ENCODE measurements at places on chromosomes 5 and 9.

DNA sequence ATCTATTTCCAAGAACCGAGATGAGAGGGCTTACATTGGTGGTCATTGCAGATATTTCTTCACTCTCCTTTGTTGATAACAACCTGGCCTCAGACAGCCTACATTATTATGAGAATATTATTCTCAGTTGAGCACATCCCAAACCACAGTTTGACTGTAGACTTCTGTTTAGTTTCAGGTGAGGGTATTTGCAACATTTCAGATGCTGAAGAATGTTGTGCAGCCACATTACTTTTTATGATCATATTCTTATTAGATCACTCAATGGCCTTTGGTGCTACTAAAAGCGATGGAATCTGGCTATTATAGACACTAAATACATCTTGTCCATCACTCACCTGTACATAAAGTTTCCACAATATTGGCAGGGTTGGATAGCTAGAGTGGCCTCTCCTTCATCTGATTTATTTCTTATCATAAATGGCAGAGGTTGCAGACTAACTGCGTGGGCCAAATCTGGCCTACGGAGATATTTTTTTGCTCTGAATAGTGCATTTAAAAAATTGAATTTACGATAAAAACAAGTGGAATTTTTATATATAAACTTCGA lies 26.2 kb upstream of the RICTOR start:
- no peak overlapping the region for H3K27ac ChIP-seq

- H3K27me3 ChIP-seq, result no peaks in the 10 kb centered on the region
- no peak for DNase-seq
- H3K36me3 ChIP-seq, result no peaks in the 10 kb centered on the region
- H3K27ac ChIP-seq, result no peak overlapping the region
Measured at GRCh38 chr5:117859176-117859575, 1129.2 kb downstream of the DTWD2 start.

- H3K4me1 ChIP-seq, result no peaks in the 10 kb centered on the region
- no peak overlapping the region for H3K27ac ChIP-seq
- no peaks in the 10 kb centered on the region for H3K27me3 ChIP-seq
- no peak for DNase-seq
- no peaks in the 10 kb centered on the region for H3K36me3 ChIP-seq
Measured at GRCh38 chr9:125434986-125435775, 173.6 kb downstream of the GAPVD1 start.

DNA sequence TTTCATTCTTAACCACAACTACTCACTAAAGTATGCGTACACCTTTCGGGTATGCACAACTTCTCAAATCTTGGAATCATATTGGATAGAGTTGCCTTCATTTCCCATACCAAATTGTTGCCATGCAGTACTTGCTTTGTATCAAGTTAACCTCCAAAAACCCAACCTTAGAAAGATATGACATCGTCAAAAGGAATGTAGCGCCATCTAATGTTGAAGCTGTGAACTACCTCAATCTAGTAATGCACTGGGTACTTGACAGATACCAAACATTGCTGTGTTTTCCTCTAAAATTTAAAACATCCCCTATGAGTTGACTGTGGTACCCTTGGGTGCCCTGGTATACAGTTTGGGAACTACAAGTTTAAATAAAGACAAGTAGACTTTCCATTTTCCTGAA lies 318.4 kb downstream of the ARL15 start:
- peaks cover 17% of the 10 kb centered on the region for H3K4me1 ChIP-seq
- DNase-seq, result no peak
- H3K27ac ChIP-seq, result no peak overlapping the region
- H3K4me3 ChIP-seq, result no peak overlapping the region
- no peaks in the 10 kb centered on the region for H3K27me3 ChIP-seq

GRCh38 chr5:72308853-72309191 lies 11.2 kb downstream of the MRPS27 start:
- DNase-seq, result no peak
- H3K36me3 ChIP-seq, result peaks cover 2% of the 10 kb centered on the region
- no peaks in the 10 kb centered on the region for H3K27me3 ChIP-seq
- H3K4me1 ChIP-seq, result peaks cover 48% of the 10 kb centered on the region
- H3K4me3 ChIP-seq, result peak overlapping the region; percentile 82

DNA sequence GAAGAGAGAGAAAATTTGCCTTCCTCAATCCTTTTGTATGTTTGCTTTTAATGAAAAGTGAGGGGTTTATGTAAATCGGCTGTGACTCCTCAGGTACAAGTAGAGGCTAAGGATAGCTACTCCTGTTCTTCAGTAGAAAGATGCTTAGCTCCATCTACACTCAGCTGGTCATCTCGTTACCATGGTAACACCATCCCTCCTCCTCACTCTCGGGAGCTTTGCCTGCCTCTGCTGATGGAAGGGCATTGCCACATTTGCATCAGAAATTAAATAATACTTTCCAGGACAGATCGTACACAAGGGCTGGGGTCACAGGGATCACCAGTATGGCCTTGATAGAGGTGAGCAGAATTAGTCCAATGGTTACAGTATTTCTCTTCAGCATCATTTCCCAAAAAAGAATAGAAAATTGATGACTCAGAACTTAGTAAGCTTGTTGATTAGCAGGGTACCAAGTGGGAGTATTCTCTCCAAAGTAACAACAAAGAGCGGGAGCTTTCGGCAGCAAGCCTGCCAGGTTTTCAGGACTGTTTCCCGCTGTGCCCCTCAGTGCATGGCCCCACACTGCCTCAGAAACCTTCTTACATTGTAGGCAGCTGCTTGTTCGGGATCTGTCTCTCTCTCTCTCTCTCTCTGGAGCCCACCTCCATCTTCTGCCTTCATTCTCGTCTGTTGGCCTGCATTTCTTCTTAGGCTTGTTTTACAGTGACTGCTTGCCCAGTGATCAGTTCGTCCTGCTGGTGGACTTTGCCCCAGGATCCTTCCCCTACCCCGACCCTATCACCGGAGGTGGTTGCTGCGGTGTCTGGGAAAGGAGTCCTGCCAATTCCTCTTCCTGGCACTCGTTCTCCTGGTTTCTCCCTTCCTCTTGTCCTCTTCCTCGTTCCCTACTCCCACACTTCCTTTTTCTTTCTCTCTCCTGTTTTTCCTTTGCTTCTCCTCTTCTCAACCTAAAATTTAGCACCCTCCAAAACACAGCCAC lies 51.9 kb upstream of the SNAPC3 start:
- no peak for DNase-seq
- H3K27ac ChIP-seq, result no peak overlapping the region
- H3K27me3 ChIP-seq, result no peaks in the 10 kb centered on the region
- H3K36me3 ChIP-seq, result peaks cover 3% of the 10 kb centered on the region

DNA sequence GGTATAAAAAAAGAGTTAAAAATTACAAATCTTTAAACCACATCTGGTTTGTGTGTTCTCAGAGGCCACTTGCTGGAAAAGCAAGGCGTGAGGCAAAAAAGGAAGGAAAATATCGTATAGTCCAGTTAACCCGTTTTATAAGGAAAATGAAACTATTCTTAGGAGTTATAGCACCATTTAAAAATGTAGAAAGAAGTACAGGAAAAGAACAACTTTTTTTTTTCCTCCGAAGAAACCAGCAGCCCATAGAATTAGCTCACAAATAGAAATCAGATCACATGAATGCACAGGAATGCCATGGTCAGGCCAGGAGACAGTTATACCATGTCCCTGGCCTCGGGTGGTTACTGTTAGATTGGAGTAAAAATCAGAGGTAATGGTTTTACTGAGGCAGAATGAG lies 241.6 kb downstream of the FBXL7 start:
- no peak overlapping the region for H3K4me3 ChIP-seq
- no peak overlapping the region for H3K27ac ChIP-seq
- DNase-seq, result no peak
- H3K36me3 ChIP-seq, result peaks cover 1% of the 10 kb centered on the region
- no peaks in the 10 kb centered on the region for H3K4me1 ChIP-seq

- H3K27ac ChIP-seq, result no peak overlapping the region
- no peak for DNase-seq
- H3K4me3 ChIP-seq, result no peak overlapping the region
Measured at GRCh38 chr5:118844351-118844750, 144.0 kb downstream of the DTWD2 start.

- H3K4me3 ChIP-seq, result no peak overlapping the region
- H3K27ac ChIP-seq, result no peak overlapping the region
- DNase-seq, result no peak
- no peaks in the 10 kb centered on the region for H3K27me3 ChIP-seq
- peaks cover 39% of the 10 kb centered on the region for H3K4me1 ChIP-seq
- H3K36me3 ChIP-seq, result no peaks in the 10 kb centered on the region
Measured at GRCh38 chr5:146209714-146210113, 6.3 kb downstream of the RBM27 start.

DNA sequence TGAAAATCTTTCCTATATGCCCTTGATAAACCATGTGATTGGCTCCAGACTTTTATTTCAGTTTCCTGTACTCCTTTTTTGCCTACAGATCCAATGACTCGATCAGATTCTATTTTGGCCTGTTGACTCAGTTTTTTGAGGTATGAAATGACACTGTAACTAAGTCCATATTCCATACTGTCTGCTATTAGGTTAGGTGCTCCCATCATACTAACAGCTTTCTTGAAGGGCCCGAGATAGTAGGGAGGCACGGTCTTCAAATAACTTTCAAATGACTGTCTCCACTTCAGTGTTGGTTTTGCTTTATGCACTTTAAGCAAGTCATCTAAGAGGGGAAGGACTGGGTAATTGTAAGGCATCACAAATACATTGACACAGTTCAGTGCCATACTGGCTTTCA lies 295.4 kb upstream of the DAB2 start:
- no peak for DNase-seq
- H3K4me1 ChIP-seq, result peaks cover 6% of the 10 kb centered on the region
- no peak overlapping the region for H3K4me3 ChIP-seq
- no peaks in the 10 kb centered on the region for H3K36me3 ChIP-seq

- peaks cover 5% of the 10 kb centered on the region for H3K4me1 ChIP-seq
- H3K4me3 ChIP-seq, result no peak overlapping the region
- peaks cover 55% of the 10 kb centered on the region for H3K27me3 ChIP-seq
- DNase-seq, result no peak
Measured at GRCh38 chr5:176793736-176794135, 16.6 kb upstream of the UNC5A start.

DNA sequence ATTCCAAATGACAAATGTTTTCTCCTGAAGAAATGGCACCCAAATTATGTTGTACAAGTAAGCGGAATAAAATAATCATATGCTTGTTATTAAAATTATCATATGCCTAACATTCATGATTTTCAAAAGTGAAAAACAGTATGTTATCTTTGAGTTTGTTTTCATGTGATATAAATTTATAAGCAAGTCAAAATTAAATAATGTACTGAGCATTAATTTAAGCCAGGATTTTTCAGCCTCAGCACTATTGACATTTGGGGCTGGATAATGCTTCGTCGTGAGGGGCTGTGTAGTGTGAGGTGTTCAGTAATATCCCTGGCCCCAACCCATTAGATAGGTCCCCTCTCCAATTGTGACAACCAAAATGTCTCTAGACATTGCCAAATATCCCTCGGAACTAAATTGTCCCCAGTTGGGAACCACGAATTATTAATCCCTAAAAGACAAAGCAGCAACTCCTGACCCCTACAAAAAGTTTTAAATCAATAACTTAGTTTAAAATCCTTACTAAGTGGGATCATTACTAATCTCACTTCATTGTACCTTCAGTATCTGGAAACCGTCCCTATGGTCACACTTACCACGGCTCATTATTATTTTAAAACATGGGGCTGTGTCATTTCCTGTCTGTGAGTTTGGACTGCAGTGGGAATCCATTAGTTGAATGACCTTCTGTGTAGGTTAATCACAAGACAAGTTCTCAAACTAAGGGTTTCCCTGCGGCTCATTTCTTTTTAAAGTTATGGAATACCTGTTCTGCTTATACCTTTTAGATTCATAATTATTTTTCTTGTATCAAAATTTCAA lies 1.3 kb upstream of the NNT start:
- peaks cover 4% of the 10 kb centered on the region for H3K36me3 ChIP-seq
- H3K27ac ChIP-seq, result peak overlapping the region; percentile 92
- no peaks in the 10 kb centered on the region for H3K27me3 ChIP-seq
- peak overlapping the region; percentile 80 for H3K4me3 ChIP-seq
- H3K4me1 ChIP-seq, result peaks cover 18% of the 10 kb centered on the region
- no peak for DNase-seq

DNA sequence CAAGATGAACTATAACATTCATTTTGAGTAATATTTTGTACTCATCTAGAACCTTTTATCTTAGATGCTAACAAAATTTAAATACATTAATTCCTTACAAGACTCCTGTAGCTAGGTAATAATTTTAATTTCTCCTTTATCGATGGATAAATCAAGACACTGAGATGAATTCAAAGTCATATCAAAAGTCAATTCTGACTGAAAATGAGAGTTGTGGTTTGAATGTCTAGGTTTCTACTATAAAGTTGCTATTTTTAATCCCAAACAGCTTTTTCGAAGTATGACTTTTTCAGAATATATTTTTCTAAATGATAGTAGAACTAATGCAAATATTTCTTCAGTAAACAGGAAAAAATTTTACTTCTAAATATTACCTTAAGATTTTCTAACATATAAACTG lies 491.7 kb upstream of the FAM174A start:
- no peak for DNase-seq
- H3K36me3 ChIP-seq, result no peaks in the 10 kb centered on the region
- H3K27me3 ChIP-seq, result no peaks in the 10 kb centered on the region
- H3K27ac ChIP-seq, result no peak overlapping the region
- no peak overlapping the region for H3K4me3 ChIP-seq

DNA sequence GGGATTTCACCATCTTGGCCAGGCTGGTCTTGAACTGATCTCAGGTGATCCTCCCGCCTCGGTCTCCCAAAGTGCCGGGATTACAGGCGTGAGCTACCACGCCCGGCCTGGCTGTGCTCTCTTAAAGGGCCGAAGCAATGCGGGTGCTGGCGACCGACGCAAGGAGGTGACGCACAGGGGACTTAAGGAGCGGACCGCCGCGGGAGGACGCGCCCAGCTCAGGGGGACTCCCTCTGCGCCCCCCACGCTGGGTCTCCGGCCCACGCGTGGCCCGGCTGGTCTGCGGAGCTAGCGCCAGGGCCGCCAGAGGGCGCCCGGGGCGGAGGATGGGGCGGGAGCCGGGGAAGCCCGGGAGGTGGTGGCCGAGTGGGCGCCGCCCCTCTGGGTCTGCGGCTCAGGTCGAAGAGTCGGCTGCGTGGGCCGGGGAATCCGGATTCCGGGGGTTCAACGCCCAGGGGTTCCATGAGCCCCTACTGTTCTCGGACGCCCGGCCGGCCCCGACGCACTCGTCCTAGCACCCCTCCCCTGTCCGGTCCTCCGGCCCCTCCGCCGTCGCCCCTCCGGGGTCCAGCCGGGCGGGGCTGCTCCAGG lies 502 bp upstream of the CERCAM start:
- peaks cover 12% of the 10 kb centered on the region for H3K4me1 ChIP-seq
- peaks cover 32% of the 10 kb centered on the region for H3K27me3 ChIP-seq
- peak overlapping the region; percentile 88 for H3K4me3 ChIP-seq
- DNase-seq, result peak; percentile 88

DNA sequence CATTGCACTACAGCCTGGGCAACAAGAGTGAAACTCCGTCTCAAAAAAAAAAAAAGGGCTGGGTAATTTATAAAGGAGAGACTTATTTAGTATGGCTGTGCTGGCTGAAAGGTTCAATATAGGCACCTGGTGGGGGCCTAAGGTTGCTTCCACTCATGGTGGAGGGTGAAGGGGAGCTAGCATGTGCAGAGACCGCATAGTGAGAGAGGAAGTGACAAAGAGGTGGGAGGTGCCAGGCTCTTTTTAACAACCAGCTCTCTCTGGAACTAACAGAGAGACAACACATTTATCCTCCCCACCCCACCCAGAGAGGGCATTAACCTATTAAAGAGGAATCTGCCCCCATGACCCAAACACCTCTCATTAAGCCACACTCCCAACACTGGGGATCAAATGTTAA lies 28.9 kb upstream of the SERINC5 start:
- peak overlapping the region; percentile 27 for H3K4me3 ChIP-seq
- H3K36me3 ChIP-seq, result peaks cover 2% of the 10 kb centered on the region
- H3K4me1 ChIP-seq, result peaks cover 36% of the 10 kb centered on the region
- DNase-seq, result peak; percentile 45
- no peaks in the 10 kb centered on the region for H3K27me3 ChIP-seq
